Naive B cell (primary cell): ENCODE measurements at places on chromosomes 6 and 20.

DNA sequence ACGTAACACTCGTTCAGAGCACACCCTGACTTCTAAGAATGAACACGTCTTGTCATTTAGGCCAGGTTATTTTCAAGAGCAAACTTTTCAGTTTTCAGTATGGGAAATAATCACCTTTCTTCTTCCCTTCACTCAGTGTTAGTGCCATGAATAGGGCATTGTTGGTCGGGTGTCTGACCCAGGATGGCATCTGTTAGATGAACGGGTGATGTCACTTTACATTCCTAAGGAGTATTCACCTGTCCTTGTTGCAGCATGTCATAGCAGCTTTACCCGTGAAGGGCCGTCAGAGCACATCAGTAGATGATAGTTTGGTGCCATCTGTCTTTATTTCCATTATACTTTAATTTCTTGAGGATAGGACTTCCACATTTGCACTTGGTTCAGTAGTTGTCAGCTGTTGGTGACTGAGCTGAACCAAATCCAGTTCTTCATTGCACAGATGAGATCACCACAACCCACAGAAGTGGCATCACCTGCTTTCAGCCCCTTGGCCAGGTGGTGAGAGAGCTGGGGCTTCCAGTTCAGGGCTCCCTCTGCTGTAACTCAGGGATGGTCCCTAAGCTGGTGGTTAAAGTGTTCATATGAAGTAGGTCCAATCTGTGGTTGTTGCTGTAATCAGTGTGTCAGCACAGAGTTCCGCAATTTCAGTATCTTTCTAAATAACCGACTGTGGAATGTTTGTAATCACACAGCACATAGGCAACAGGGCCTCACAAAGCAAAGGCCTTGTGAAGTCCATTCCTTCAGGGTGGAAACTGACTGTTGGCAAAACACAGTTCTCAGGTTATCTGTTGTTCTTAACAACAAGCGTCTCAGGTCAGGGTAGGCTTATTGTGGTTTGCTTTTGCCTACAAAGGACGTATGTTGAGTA is 68.2 kb downstream of the FAM120B start:
- H3K4me1 ChIP-seq = peaks cover 10% of the 10 kb centered on the region
- DNase-seq = no peak
- peaks cover 13% of the 10 kb centered on the region for H3K36me3 ChIP-seq
- no peak overlapping the region for H3K4me3 ChIP-seq

GRCh38 chr20:13401596-13401995 is 180.5 kb downstream of the ISM1 start:
- H3K27me3 ChIP-seq = no peaks in the 10 kb centered on the region
- H3K4me3 ChIP-seq = no peak overlapping the region
- no peak overlapping the region for H3K27ac ChIP-seq

DNA sequence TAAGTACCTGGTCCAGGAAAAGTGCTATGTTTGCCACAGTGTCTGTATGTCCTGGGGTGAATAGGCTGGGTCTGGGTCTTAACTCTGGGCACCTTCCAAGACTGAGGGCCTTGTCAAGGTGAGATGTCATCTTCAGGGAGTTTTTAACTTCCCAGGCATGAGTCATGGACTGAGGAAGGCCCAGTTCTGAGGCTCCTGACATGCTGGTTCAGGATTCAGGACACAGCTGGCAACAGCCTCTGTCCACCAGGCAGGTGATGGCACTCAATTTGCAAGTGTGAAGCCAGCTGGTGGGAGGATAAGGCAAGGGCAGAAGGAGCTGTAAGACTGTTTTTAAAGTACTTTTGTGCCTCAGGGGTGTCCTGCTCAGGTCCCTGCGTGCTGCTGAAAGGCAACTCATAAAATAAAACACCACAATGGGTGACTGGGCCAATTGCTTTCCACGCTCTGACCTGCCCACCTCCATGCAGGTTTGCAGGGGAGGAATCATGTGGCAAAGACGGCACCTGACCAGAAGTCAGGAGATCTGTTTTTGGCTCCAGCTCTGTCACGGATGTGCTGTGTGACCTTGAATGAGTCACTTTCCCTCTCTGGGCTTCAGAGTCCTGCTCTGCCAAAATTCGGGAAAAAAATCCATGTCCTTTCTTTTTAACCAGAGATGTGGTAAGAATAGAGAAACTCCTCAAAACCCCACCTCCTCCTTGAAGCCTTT is 4.9 kb upstream of the PACSIN1 start:
- DNase-seq = no peak

DNA sequence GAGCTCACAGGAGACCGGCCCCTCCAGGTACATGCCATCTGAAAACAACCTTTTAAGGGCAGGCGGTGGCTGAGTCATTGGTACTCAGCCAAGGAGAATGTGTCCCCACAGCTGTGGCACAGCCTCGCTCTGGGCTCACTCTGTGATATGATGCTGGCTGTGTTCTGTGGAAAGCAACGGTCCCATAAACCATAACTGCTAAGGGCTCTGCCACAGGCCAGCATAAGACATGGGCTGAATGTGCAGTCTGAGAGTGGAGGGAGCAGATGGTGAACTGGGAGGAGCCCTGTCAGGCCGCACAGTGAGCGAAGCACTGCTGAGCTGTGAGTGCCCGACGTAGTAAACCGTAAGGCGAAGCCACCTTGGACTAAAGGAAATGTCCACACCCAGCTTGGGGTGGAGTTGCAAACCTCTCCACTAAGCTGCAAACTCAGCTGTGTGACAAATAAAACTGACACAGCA is 375.8 kb downstream of the THBS2 start:
- peaks cover 6% of the 10 kb centered on the region for H3K27me3 ChIP-seq
- no peaks in the 10 kb centered on the region for H3K36me3 ChIP-seq
- no peaks in the 10 kb centered on the region for H3K4me1 ChIP-seq
- no peak for DNase-seq
- H3K4me3 ChIP-seq = no peak overlapping the region
- no peak overlapping the region for H3K27ac ChIP-seq

DNA sequence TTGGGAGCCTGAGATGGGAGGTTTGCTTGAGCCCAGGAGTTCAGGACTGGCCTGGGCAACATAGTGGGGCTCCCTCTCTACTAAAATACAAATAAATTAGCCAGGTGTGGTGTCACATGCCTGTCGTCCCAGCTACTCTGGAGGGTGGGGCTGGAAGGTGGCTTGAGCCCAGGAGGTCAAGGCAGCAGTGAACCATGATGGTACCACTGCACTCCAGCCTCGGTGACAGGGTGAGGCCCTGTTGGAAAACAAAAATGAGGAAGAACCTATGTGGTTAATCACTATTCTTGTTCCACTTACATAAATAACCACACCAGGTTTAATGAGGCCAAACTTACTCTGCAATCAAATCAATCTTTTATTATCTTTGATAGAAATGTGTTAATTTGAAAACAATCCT is 5.4 kb downstream of the PPDPF start:
- DNase-seq = no peak
- no peak overlapping the region for H3K4me3 ChIP-seq
- H3K36me3 ChIP-seq = peaks cover 15% of the 10 kb centered on the region
- H3K4me1 ChIP-seq = peaks cover 12% of the 10 kb centered on the region
- H3K27me3 ChIP-seq = no peaks in the 10 kb centered on the region

GRCh38 chr20:34536798-34537394 is 20.7 kb downstream of the DYNLRB1 start:
- DNase-seq = no peak
- H3K36me3 ChIP-seq = peaks cover 14% of the 10 kb centered on the region
- no peaks in the 10 kb centered on the region for H3K27me3 ChIP-seq
- no peaks in the 10 kb centered on the region for H3K4me1 ChIP-seq

GRCh38 chr6:149840345-149841075 is 23.6 kb downstream of the LRP11 start:
- no peak overlapping the region for H3K4me3 ChIP-seq
- no peaks in the 10 kb centered on the region for H3K36me3 ChIP-seq
- peaks cover 23% of the 10 kb centered on the region for H3K27me3 ChIP-seq

GRCh38 chr6:47306887-47307286 is 2.8 kb downstream of the TNFRSF21 start:
- H3K36me3 ChIP-seq = no peaks in the 10 kb centered on the region
- no peak overlapping the region for H3K4me3 ChIP-seq
- peaks cover 16% of the 10 kb centered on the region for H3K27me3 ChIP-seq
- DNase-seq = no peak
- peaks cover 19% of the 10 kb centered on the region for H3K4me1 ChIP-seq
- no peak overlapping the region for H3K27ac ChIP-seq

DNA sequence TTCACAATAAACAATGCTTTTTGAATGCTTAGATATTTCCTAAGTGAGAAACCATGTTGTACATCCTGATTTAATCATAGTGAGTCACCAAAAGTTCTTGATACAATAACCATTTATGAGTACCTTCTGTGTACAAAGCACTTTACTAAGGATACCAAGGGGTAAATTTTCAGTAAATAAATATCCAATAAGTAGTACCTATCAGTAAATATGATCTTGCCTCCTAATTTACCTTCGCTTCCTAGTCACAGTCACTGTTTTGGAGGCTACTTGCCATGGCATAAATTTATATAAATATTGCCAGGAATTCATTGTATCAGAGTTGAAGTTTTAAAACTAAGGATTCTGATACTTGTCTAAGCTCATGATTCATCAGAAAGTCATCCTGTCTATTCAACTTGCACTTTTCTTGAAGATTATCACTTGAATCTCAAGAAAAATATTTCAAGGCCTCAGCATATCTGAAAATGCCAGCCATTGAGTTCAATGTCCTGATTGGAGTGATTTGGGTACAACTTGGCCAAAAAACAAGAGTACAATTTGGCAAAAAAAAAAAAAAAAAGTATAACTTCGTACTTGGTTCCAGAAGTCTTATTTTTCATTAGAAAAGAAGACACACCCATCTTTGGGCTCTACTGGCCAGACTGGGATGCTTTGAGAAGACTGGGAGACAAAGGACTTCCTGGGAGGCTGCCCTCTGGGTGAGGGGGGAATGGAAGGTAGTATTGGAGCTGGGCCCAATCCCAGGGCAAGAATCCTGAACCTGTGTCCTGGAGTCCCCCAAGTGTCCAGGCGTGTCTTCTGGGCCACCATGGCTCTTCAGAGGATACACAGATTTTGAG is 32.8 kb downstream of the RAB22A start:
- H3K27me3 ChIP-seq = no peaks in the 10 kb centered on the region
- H3K27ac ChIP-seq = no peak overlapping the region
- DNase-seq = no peak
- peaks cover 29% of the 10 kb centered on the region for H3K4me1 ChIP-seq
- H3K4me3 ChIP-seq = no peak overlapping the region

- H3K27ac ChIP-seq = peak overlapping the region; percentile 82
- H3K4me3 ChIP-seq = peak overlapping the region; percentile 89
- no peaks in the 10 kb centered on the region for H3K27me3 ChIP-seq
- no peaks in the 10 kb centered on the region for H3K36me3 ChIP-seq
- peaks cover 20% of the 10 kb centered on the region for H3K4me1 ChIP-seq
Observed at GRCh38 chr6:148701375-148701774, 45.5 kb upstream of the UST start.

GRCh38 chr6:113672491-113673149 is 184.5 kb upstream of the MARCKS start:
- no peaks in the 10 kb centered on the region for H3K36me3 ChIP-seq
- no peak overlapping the region for H3K4me3 ChIP-seq

- H3K4me3 ChIP-seq = no peak overlapping the region
- no peak for DNase-seq
Observed at GRCh38 chr20:8255945-8256632, 124.0 kb downstream of the PLCB1 start.

GRCh38 chr6:114588726-114589125 is 245.9 kb upstream of the HS3ST5 start:
- no peaks in the 10 kb centered on the region for H3K36me3 ChIP-seq
- H3K27ac ChIP-seq = no peak overlapping the region
- no peaks in the 10 kb centered on the region for H3K27me3 ChIP-seq
- H3K4me3 ChIP-seq = no peak overlapping the region
- H3K4me1 ChIP-seq = no peaks in the 10 kb centered on the region

- DNase-seq = no peak
- no peaks in the 10 kb centered on the region for H3K36me3 ChIP-seq
- H3K4me3 ChIP-seq = no peak overlapping the region
- H3K27me3 ChIP-seq = no peaks in the 10 kb centered on the region
Observed at GRCh38 chr6:133446789-133447188, 205.6 kb downstream of the EYA4 start.

- no peak overlapping the region for H3K4me3 ChIP-seq
- H3K27ac ChIP-seq = no peak overlapping the region
- H3K27me3 ChIP-seq = no peaks in the 10 kb centered on the region
- no peaks in the 10 kb centered on the region for H3K4me1 ChIP-seq
- no peak for DNase-seq
Observed at GRCh38 chr6:150874179-150874578, 8.7 kb downstream of the MTHFD1L start.

DNA sequence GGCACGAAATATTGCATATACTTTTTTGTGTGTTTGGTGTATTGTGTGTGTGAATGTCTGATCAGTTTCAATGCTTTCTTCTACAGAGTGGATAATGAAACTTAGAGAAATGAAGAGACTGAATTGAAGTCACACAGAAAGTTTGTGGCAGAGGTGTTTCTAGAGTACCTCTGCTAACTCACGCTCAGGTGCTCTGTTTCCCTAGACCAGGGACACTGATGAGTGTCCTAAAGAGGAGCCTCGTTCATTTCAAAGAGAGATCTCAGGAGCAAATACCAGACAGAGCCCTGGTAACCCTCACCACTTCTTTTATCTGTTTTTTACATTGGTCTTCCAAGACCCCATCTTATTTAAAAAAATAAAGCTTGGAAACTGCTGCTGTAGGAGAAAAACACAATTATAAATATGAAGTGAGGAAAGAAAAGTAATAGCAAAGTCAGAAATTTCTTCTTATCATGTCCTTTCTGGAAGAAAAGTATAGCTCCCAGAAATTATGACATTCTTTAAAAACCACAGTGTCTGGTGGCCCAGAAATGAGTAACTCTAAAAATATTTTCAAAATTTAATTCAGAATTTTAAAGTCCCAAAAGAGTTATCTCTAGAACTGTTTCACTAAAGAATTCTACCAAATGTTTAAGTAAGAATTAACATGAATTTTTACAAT is 720.6 kb downstream of the RFPL4B start:
- DNase-seq = no peak
- H3K27ac ChIP-seq = no peak overlapping the region
- H3K4me3 ChIP-seq = no peak overlapping the region
- no peaks in the 10 kb centered on the region for H3K4me1 ChIP-seq
- H3K27me3 ChIP-seq = no peaks in the 10 kb centered on the region
- no peaks in the 10 kb centered on the region for H3K36me3 ChIP-seq

- DNase-seq = no peak
- no peaks in the 10 kb centered on the region for H3K27me3 ChIP-seq
- H3K4me3 ChIP-seq = no peak overlapping the region
- H3K36me3 ChIP-seq = no peaks in the 10 kb centered on the region
Observed at GRCh38 chr6:127299522-127300240, 33.0 kb downstream of the RNF146 start.

DNA sequence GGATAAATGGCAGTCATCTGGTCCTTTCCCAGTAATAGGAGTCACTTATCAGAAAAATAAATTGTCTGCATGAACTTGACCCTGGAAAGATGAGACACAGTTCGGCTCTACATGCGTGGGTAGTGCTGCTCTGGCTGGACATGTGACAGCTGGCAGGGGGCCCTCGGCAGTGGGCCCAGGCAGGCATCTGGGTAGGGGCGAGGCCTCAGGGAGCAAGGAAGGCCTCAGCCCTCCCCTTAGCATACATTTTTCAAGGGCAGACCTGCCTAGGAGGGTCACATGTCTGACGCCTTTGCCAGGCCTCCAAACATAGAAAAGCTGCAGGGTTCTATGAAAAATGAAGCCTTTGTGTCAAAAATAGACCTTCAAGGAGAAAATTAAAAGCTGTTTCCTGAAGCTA is 12.8 kb upstream of the ILRUN start:
- H3K27me3 ChIP-seq = no peaks in the 10 kb centered on the region
- no peak for DNase-seq
- H3K27ac ChIP-seq = no peak overlapping the region

GRCh38 chr6:161828355-161828754 is 554.5 kb upstream of the AGPAT4 start:
- H3K27ac ChIP-seq = no peak overlapping the region
- peaks cover 26% of the 10 kb centered on the region for H3K27me3 ChIP-seq
- no peaks in the 10 kb centered on the region for H3K4me1 ChIP-seq
- no peak overlapping the region for H3K4me3 ChIP-seq
